Activated T-helper 1 cell treated with anti-CD3 and anti-CD28 coated beads, Interleukin-12 subunit alpha, Interleukin-12 subunit beta, Interleukin-2, Interleukin-4 antibody, amounts not matched to agents 30 ng/mL and 10 ng/mL and 1 ng/mL, durations not matched to agents 14 hours and 24 hours and 36 hours (primary cell): ENCODE measurements at places on chromosomes 1 and 21. TPM values are rescaled to one million over a fixed set of nuclear protein-coding genes. Genes with fewer than 3 reads are reported as not detected.

DNA sequence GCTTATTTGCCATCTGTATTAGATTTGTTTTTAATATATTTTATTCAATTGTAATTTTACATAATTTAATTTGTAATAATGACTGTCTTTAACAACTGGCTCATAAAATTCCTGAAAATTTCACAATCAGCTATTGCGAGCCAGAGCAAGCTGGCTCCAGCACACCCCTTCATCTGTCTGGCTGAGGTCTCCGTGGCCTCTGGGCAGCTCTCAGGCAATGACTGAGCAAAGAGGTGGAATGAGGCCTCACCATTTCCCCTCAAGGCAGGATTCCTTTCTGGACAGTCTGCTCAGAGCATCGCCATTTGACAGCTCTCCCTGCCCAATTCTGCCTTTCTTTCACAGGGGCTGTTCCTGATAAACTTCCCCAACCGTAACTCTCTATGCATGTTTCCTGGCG, 5.8 kb upstream of the KANK4 start:
- no peak overlapping the region for H3K4me3 ChIP-seq
- H3K4me1 ChIP-seq: no peaks in the 10 kb centered on the region
- peaks cover 6% of the 10 kb centered on the region for H3K27me3 ChIP-seq
- no peaks in the 10 kb centered on the region for H3K36me3 ChIP-seq
- H3K27ac ChIP-seq: no peak overlapping the region

OLFM3 gene
- not detected in 2 replicates for total RNA-seq

S100A11 gene
- 203 and 205 TPM in 2 replicates for total RNA-seq

- no peak overlapping the region for H3K27ac ChIP-seq
- no peak for DNase-seq
- no peak overlapping the region for H3K4me3 ChIP-seq
- no peaks in the 10 kb centered on the region for H3K4me1 ChIP-seq
- H3K36me3 ChIP-seq: no peaks in the 10 kb centered on the region
These were observed 119.7 kb downstream of the TPTE start for GRCh38 chr21:10641107-10641506.

DNA sequence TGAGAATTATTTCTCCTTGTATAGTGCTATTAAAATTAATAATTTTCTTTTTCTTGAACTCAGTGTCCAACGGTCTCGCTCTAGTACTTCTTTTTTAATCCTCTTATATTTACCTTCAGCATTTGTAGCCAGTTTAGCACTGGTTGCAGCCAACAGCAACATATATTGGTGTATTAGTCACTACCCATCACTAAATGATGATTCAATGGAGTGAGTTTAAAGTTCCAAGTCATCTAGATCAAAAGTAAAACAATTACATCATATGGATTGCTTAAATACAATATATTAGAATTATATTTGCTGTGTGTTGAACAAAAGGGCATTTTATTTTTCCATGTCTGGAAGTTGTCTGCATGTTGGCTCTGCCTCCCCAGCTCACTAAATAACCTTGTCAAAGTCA, 591.8 kb downstream of the ADGRL2 start:
- no peak overlapping the region for H3K27ac ChIP-seq
- no peaks in the 10 kb centered on the region for H3K4me1 ChIP-seq
- H3K36me3 ChIP-seq: no peaks in the 10 kb centered on the region
- no peak for DNase-seq
- H3K4me3 ChIP-seq: no peak overlapping the region

DNA sequence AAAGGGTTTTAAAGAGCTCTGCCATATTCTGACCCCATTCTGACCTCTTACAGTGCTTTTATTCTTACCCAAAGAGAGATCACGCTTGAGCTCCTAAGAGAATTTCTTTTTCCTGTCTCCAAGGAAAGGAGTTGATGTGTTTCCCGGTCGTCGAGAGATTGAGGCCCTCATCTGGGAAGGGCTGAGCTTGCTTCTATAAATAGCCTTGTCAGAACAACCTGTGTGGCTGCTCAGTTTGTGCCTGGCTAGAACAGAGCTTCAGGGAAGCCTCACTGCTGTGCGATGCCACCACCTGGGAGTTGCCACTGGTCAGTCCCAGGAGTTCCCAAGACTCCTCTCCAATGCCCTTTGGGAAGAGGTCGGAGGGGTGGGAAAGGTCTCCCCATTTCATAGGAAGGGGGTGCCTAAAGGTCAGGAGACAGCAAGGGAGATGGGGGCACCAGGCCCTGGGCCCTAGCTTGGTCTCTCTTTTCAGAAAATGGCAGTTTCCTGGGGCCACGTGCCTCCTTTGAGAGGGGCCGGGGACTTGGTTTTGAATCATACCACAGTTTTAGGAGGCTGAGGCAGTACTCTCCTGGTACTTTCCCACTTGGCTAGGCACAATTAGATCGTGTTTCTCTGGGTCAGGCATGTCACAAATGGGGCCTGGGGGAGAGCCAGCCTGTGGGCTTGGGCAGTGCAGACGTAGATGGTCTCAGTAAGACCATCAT, 52.1 kb downstream of the EIF2D start:
- H3K27ac ChIP-seq: peak overlapping the region; percentile 91
- peaks cover 2% of the 10 kb centered on the region for H3K27me3 ChIP-seq
- H3K4me3 ChIP-seq: peak overlapping the region; percentile 98
- peaks cover 70% of the 10 kb centered on the region for H3K36me3 ChIP-seq
- no peak for DNase-seq

GRCh38 chr1:192632188-192632587, 3.8 kb upstream of the RGS13 start:
- peaks cover 11% of the 10 kb centered on the region for H3K27me3 ChIP-seq
- no peak overlapping the region for H3K4me3 ChIP-seq

- DNase-seq: no peak
- H3K36me3 ChIP-seq: no peaks in the 10 kb centered on the region
- H3K4me1 ChIP-seq: no peaks in the 10 kb centered on the region
- H3K4me3 ChIP-seq: no peak overlapping the region
- H3K27ac ChIP-seq: no peak overlapping the region
These were observed 40.7 kb downstream of the MATN1 start for GRCh38 chr1:30682396-30683275.

- H3K4me1 ChIP-seq: peaks cover 11% of the 10 kb centered on the region
- no peak overlapping the region for H3K27ac ChIP-seq
- H3K36me3 ChIP-seq: no peaks in the 10 kb centered on the region
- peaks cover 10% of the 10 kb centered on the region for H3K27me3 ChIP-seq
- no peak for DNase-seq
These were observed 114.1 kb downstream of the ERG start for GRCh38 chr21:38384238-38384560.

DNA sequence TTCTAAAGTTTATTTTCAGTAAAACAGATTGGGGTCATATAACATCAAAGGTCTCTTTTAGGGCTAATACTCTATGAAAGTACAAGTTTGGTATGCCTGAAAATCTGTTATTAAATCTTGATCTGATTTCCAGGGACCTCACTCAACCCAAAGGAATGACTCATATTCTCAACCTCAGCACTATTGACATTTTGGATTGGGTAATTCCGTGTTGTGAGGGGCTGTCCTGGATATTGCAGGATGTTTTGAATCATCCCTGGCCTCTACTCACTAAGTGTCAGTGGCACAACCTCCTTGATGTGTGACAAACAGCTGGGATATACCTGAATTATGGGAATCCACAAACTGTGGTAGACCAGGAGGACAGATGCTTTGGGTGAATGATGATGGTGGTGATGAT, 51.5 kb upstream of the CYP2J2 start:
- H3K36me3 ChIP-seq: no peaks in the 10 kb centered on the region
- H3K4me1 ChIP-seq: no peaks in the 10 kb centered on the region

DNA sequence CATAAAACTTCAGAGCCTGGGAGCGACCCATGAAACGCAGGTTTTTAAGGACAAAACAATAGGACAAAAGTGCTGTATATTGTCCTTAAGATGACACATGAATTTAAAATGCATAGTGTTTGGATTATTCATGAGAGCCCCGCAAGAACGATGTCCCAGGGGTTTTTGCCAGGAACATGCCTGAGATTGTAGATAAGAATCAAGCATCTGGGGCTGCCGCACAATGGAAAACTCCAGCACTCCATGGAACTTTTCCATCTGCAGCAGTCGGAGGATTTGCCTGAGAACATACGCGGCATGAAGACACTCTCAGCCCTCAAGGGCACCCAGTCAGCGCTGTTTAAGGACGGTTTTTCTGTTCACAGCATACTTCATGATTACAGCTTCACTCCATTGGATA, 5.3 kb upstream of the ERG start:
- H3K4me1 ChIP-seq: peaks cover 15% of the 10 kb centered on the region
- H3K27me3 ChIP-seq: peaks cover 17% of the 10 kb centered on the region
- H3K36me3 ChIP-seq: no peaks in the 10 kb centered on the region

DNA sequence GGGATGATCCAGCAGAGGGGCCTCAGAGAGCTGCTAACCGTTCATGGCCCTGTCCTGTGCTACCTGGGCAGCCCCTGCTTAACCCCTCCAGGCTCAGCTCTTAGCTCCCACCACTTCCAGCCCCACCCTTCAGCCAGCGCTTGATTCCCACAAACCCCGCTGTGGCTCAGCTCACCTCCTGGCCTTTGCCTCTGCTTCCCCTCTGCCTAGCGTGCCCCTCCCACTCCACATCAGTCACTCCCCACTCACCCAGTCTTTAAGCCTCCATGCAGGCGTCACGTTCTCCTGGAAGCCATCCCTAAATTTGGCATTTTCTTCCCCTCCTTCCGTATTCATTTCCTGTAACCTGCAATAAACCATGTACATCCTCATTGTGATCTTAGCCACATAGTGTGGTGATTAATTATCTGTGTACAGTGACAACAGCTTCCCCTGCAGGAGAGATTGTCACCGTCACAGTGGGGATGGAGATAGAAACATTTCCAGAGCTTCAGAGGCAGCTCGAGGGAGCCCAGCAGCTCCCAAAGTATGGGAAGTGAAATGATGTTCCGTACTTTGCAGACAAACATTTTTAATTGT, 65.5 kb downstream of the EPHB2 start:
- H3K4me3 ChIP-seq: no peak overlapping the region
- peaks cover 7% of the 10 kb centered on the region for H3K27me3 ChIP-seq
- DNase-seq: no peak
- no peaks in the 10 kb centered on the region for H3K4me1 ChIP-seq
- no peaks in the 10 kb centered on the region for H3K36me3 ChIP-seq
- no peak overlapping the region for H3K27ac ChIP-seq

GRCh38 chr1:52140633-52141512, 1.0 kb upstream of the ZFYVE9 start:
- DNase-seq: no peak
- peaks cover 46% of the 10 kb centered on the region for H3K27me3 ChIP-seq
- H3K4me1 ChIP-seq: peaks cover 34% of the 10 kb centered on the region

GRCh38 chr1:112818990-112819689, 104.0 kb upstream of the PPM1J start:
- no peak overlapping the region for H3K27ac ChIP-seq
- H3K4me3 ChIP-seq: no peak overlapping the region
- no peaks in the 10 kb centered on the region for H3K27me3 ChIP-seq
- no peak for DNase-seq

GRCh38 chr1:38918568-38918967, 23.1 kb downstream of the RHBDL2 start:
- H3K27me3 ChIP-seq: no peaks in the 10 kb centered on the region
- no peak overlapping the region for H3K27ac ChIP-seq
- no peak overlapping the region for H3K4me3 ChIP-seq

GRCh38 chr1:8197493-8198282, 120.2 kb upstream of the SLC45A1 start:
- H3K27me3 ChIP-seq: peaks cover 4% of the 10 kb centered on the region
- no peak overlapping the region for H3K4me3 ChIP-seq
- DNase-seq: no peak
- H3K27ac ChIP-seq: no peak overlapping the region
- H3K4me1 ChIP-seq: peaks cover 6% of the 10 kb centered on the region
- H3K36me3 ChIP-seq: no peaks in the 10 kb centered on the region

KIF2C gene
- 68.7 and 72.9 TPM in 2 replicates for total RNA-seq

DNA sequence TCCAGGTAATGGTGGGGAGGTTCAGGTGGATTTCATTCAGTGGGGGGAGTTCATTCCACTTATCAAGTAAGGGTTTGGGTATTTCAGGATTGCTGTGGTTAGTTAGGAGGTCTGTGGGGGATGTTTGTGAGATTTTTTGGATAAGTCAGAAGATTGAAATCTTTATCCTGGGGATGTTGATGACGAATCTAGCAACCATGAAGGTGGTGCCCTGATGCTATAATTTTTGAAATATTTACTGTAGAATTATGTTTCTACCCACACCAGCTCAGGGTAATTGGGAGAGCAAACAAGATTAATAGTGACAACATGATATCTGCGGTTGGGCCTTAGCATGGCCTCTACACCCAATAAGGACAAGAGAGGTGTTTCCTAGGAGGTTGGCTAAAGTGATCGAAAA, 28.3 kb downstream of the SUCO start:
- no peak overlapping the region for H3K4me3 ChIP-seq
- H3K27ac ChIP-seq: no peak overlapping the region
- H3K36me3 ChIP-seq: peaks cover 64% of the 10 kb centered on the region

DNA sequence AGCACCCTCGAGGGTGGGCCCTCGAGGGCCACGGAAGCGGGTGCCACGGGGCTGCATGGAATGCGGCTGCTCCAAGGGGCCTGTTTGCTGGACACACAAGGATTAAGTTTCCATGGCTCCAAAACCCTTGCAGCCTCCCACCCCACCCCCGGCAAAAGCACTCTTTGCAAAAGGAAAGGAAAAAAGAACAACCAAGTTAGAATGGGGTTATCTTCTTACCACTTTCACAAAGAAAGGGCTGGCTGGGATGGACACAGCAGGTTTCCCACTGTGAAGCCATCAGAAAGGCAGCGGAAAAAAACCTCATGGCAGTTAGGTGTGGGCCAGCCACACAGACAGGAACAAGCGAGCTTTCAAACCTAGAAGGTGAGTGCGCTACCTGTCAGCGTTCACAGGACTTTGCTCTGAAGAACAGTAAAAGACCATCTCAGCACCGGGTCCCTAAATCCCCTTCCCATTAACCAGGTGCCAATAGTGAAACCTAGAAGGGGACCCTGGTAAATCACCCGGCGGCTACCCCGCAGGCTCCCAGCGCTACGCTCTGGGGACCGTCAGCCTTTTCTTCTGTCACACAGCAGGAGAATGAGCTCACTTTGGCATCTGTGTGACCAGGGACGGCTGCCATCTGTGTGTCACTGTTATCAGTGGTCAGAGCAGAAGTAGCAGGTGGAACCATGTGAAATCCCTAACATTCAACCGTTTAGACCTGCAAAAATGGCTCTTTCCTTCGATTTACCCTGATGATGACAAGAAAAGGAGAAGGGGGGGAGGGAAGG, 93.0 kb downstream of the SIM2 start:
- no peaks in the 10 kb centered on the region for H3K27me3 ChIP-seq
- no peaks in the 10 kb centered on the region for H3K36me3 ChIP-seq
- H3K4me3 ChIP-seq: no peak overlapping the region
- no peaks in the 10 kb centered on the region for H3K4me1 ChIP-seq

- H3K36me3 ChIP-seq: no peaks in the 10 kb centered on the region
- peaks cover 14% of the 10 kb centered on the region for H3K4me1 ChIP-seq
- no peak for DNase-seq
- no peak overlapping the region for H3K27ac ChIP-seq
These were observed 2.1 kb downstream of the MXRA8 start for GRCh38 chr1:1356166-1356795.

DNA sequence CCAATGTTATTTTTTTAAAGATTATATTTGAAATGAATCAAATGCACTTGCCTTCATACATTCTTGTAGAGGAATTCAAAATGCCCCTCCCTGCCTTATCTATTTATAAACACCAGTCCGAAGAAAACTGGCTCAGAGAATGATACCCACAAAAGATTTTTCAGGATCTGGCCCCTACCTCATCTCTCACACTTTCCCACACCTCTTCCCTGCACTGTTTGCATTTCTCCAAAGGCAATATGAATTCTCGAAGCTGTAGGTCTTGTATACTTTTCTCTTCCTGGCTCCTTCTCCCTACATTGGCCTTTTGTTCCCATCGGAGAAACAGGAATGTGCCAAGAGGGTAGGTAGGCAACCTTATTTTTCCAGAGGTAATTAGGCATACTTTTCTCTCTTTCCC, 12.0 kb upstream of the CCDC190 start:
- H3K27ac ChIP-seq: no peak overlapping the region
- H3K4me3 ChIP-seq: no peak overlapping the region
- H3K4me1 ChIP-seq: no peaks in the 10 kb centered on the region
- peaks cover 15% of the 10 kb centered on the region for H3K27me3 ChIP-seq
- DNase-seq: no peak
